C1 segment of cervical spinal cord (tissue), 14 donors: ENCODE measurements at places on chromosomes 5 and 9.

- DNase-seq = no peak
Measured at GRCh38 chr9:18911714-18912342, 121.2 kb downstream of the SAXO1 start.

DNA sequence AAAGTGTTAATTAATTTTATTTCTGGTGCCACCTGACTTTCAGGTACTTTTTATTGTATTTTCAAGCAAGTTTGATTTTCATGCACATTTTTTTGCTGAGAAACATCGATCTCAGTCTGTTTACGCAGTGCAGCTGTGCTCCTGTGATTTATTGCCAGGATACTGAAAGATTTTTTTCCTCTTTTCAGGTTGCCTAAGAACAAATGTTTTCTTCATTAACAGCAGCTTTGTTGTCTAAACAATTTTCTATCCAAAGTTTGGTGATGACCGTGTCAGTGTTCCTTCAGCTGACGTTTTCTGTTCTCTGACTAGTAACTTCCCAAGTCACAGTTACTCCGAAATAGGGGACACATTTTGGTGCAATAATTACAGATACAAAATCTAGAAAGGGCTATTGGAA, 78.1 kb downstream of the VCAN start:
- DNase-seq = no peak

- no peak for DNase-seq
Measured at GRCh38 chr5:94575196-94575595, 43.2 kb downstream of the KIAA0825 start.

GRCh38 chr5:93658044-93658443, 75.0 kb downstream of the NR2F1 start:
- no peak for DNase-seq
